Heart left ventricle (tissue), 16 donors: ENCODE measurements at places on chromosomes 5 and 9.

DNA sequence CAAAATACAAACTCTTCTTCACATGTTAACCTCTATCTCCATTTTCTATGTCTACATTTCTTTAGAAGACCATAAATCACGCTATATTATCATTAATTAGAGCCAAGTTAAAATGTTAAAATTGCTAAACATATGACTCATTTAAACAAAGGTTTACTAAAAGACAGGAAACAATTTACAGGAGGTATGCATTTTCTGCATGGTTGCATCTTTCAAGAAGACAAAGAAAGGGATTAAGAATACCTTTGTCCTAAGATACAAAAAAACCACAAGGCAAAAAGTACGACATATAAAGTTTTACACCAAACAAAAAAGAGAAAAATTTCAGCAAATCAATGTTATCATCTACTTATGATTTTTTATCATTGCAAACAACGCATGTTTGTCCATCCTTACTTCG, 324.4 kb downstream of the PDE4D start:
- no peak overlapping the region for H3K4me3 ChIP-seq
- no peaks in the 10 kb centered on the region for H3K36me3 ChIP-seq
- no peaks in the 10 kb centered on the region for H3K4me1 ChIP-seq
- no peak overlapping the region for H3K27ac ChIP-seq

DNA sequence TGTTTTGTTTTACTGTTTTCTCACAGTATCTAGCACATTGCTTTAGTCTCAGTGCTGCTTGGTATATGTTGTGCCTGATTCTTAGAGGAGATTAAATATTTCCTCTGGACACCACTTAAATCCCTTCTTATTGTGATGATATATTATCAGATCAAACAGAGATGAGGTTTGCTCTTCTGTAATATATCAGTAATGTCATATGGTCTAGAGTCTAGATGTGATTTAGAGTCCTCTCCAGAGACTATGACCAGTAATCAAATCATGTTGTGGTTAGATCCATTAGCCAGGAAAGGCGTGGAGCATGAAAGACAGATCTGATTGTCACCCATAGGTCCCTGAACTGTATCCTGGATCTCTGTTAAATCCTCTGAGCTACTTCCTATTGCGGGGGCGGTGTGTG, 24.4 kb downstream of the CAMK4 start:
- no peaks in the 10 kb centered on the region for H3K4me1 ChIP-seq
- H3K27ac ChIP-seq, result no peak overlapping the region
- H3K36me3 ChIP-seq, result no peaks in the 10 kb centered on the region

DNA sequence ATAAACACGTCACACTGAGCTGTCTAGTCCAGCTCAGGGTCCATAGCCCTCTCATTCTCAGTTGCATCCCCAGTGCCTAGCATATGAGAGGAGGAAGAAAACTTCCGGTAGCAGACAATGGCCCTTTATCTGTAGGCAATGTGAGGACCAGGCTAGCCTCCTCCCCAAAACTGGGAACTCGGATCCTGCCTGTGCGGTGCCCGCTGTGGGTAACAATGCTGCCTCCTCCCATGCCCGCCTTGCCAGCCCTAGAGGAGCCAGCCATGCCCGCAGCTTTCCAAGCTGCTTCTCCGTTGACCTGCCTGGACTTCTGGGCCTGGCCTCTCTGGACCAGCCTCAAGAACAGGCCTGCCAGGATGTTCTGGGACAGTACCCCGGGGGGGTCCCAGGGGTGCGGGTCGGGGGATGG, 74.6 kb upstream of the ORM1 start:
- no peak overlapping the region for H3K27ac ChIP-seq
- H3K4me3 ChIP-seq, result no peak overlapping the region
- H3K27me3 ChIP-seq, result no peaks in the 10 kb centered on the region
- peaks cover 12% of the 10 kb centered on the region for H3K4me1 ChIP-seq
- DNase-seq, result no peak

GRCh38 chr5:33769196-33769595, 122.6 kb downstream of the ADAMTS12 start:
- no peak for DNase-seq
- no peak overlapping the region for H3K27ac ChIP-seq
- no peak overlapping the region for H3K4me3 ChIP-seq
